ENCODE measurements at places on chromosomes 7 and 10.

DNA sequence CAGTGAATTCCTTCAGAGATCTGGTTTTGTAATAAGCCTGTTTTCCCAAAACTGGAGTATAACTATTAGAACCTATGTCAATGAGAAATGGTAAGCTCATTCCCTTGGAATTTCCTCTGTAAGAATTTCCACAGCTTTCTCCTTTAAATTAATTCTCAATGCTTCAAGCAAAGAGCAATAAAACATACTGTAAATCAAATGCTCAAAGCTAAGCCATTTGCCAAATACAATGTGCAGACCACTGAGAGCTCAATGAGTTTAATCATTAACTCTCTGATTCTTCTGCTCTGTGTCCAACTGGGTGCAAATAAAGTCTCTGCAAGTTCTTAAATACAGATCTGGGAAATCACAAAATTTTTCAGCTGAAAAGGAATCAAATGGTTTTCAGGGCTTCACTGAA lies 227.6 kb upstream of the IMMP2L start:
- no peak for DNase-seq

DNA sequence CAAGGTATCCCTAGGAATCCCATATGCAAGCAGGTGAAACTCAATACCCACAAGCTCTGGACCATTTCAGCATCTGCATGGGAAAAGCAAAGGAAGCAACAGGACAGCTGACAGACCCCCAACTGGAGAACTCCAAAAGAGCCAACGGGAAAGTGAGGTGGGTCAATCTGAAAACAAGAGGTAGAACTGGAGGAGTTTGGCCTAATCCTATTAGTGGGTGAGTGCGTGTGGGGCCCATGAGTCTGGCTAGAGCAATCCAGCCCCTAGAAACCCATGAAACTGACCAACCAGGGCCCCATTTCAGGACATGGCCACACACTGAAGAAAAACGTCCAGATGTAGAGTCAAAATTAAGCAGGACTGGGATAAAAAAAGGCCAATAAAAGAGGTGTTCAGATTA lies 26.6 kb upstream of the WNT8B start:
- DNase-seq, result no peak

- DNase-seq, result no peak
Observed at GRCh38 chr7:19249281-19249680, 104.1 kb upstream of the FERD3L start.

DNA sequence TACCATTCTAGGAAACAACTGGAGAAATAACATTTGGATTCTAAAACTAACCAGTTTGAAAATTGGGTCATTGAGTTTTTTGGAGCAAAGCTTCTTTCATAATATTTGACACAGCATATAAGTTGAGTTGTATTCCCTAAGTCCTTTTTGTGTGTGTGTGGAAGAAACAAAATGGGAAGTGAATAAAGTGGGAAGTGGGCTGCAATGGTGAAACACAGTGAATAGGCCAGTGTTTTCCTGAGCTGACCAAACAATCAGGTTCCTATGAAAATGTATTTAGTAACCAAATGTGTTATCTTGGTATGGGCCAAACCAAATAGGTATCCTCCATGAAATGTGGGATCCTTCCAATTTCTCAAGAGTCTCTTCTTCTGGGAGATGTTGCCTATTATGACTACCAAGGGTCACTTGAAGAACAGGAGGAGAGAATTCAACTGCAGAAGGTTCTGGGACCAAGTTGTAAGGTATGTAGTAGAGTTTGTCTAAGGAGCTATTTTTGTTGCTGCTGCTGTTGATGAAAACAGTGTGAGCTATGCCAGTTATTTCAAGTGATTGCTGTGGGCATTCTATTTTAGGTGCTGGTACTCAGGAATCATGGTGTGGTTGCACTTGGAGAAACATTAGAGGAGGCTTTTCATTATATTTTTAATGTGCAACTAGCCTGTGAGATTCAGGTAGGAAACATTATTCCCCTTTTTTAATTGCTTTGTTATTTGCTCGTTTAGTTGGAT lies 88.3 kb upstream of the MXI1 start:
- DNase-seq, result no peak

DNA sequence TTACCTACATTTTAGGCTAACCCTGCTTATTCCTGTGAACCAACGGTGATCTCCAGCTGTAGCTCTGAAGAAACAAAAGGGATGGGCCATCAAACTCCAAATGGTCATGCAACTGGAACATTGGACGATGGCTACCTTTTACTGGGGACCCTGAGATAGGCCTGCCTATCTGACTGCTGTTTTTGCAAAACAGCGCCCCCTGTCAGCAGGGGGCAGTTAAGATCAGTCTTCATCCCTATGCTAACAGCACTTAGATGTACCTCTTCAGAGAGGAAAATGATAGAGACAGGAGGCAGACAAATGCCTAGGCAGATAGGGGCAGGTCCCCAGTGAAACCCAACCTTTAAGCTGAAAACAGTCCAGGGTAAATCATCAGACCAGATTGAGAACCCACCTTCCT lies 1085.4 kb upstream of the SORCS1 start:
- peak; percentile 10 for DNase-seq

DNA sequence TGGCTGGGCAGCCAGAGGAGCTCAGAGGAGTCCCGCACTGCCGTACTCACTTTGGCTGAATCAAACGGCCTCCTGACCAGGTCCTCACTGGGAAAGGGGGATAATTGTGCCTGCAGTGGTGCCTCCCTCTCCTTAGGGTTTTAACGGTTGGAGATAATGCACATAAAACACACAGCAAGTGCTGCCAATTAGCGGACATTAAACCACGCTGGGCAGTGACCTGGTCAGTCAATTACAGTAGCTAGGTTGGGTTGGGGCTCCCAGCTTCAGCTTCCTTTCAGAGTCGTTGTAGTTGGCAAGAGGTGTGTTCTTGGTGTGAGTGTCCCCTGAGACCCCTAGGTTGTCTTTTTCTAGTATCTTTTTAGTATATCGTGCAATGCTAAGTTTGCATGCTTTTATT lies 146.6 kb downstream of the C10orf105 start:
- DNase-seq, result no peak

DNA sequence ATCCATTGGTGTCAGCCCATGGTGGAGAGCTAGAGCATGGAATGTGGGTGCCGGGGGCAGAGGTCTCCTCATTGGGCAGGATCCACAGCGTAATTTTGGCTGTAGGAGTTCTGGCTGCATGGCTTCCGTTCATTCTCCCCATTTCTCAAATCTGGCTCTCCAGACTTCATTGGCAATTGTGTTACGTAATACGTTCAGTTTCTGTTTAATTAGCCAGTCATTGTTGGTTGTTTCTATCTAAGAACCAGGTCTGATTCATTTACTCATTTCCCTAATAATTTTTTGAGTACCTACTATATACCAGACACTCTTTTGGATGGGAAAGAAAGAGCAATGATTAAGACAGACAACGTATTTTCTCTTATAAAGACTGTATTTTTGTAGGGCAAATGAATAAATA lies 299.6 kb downstream of the CSTF2T start:
- DNase-seq, result no peak

DNA sequence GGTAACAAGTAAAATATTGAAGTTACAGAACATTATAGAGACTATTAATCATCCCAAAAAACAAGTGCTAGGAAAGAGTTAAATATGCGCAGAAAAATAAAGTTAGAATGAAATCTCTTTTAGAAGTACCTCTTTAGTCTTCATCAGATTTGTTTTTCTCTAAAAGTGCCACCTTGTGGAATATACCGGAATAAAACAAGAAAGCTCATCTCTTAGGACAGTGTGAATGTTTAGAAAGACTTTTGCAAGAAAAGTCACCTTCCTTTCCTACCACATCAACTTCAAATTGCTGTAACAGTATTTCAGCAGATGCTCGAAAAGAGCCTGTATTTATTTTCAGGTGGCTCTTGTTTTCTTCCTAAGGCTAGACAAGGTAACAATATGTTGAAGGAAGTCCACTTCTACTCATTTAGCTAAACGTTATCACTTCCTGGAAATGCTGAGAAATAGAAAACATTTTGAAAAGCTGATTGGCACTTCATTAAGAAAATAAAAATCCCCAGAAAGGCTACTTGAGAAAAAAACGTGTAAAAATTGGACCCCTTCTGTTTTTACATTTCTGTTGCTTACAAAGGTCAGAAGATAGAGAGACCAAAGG lies 19.8 kb upstream of the FAM133B start:
- no peak for DNase-seq

GRCh38 chr10:62694537-62695126 lies 109.9 kb upstream of the ADO start:
- no peak for DNase-seq

- DNase-seq, result no peak
Observed at GRCh38 chr10:21702633-21703111, 168.6 kb downstream of the MLLT10 start.

- peak; percentile 100 for DNase-seq
Observed at GRCh38 chr7:151057989-151058780, 488 bp upstream of the CDK5 start.

- DNase-seq, result no peak
Observed at GRCh38 chr7:75906991-75907667, 7.8 kb upstream of the POR start.

- no peak for DNase-seq
Observed at GRCh38 chr10:26803849-26804248, 56.9 kb downstream of the ABI1 start.

- DNase-seq, result no peak
Observed at GRCh38 chr7:70698219-70698832, 433.6 kb upstream of the GALNT17 start.

GRCh38 chr7:8277394-8277982 lies 15.5 kb upstream of the ICA1 start:
- peak; percentile 54 for DNase-seq

DNA sequence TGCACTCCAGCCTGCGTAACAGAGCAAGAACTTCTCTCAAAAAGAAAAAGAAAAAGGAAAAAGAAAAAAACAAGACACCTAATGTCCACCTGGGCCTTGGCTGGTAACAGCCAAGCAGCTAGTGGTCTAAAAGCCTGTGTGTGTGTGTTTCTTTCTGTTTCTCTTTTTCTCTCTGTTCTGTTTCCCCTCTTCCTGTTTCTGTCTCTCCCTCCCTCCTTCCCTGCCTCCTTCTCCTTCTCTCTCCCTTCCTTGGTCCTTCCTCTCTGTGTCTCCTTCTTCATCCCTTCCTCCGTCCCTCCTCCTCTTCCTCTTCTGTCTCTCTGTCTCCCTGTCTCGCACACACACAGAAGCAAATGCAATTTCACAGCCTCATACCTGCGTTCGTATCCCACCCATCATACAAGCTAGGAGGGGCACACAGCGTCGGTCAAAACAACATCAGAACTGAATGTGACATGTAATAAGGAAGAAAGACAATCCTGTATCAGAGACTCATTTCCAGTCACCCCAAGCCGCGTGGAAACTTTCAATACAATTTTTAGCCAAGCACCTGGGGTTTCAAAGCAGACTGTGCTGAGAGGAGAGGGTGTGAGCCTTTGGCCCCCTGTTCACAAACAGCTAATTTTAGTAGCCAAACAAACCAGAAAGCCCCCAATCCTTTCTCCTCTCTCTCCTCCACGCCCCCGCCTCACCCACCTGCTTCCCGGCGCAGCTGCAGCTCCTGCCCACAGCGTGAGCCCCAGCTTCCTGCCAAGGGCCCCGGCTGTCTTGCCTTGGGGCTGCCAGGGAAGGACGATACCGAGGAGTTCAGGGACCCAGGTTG lies 50.2 kb upstream of the GNA12 start:
- no peak for DNase-seq

GRCh38 chr7:110754649-110755048 lies 336.3 kb upstream of the LRRN3 start:
- DNase-seq, result no peak

GRCh38 chr10:72746426-72747363 lies 54.8 kb downstream of the MCU start:
- DNase-seq, result no peak

- DNase-seq, result no peak
Observed at GRCh38 chr10:74227697-74228424, 76.8 kb downstream of the ADK start.

GRCh38 chr7:4958477-4959301 lies at the start of gene MMD2:
Gene MMD2 (minus strand): TSS chr7:4959187. CDS start chr7:4959017, 170 bp downstream.
- peak; percentile 9 for DNase-seq

GRCh38 chr7:148621563-148621962 lies 31.0 kb downstream of the C7orf33 start:
- no peak for DNase-seq

Data from ELF-1 (cell line).